Cortex of kidney (tissue), 1 donor: ENCODE measurements at places on chromosomes 2 and 18.

DNA sequence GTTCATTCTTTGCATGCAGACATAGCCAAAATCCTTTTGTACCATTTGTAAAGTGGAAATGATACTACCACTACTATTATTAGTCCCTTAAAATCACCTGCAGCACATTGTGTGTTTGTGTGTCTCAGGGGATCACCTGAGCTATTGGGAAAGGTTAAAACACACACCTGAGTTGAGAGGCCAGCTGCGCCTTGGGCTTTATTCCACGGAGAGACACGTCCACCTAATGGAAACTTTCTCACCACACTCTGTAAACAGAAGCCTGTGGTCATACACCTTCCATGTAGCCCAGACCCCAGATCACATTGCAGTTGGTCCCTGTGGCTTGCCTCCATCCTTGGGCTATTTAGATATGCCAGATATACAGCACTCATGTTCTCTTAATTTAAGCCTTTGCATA is 81.8 kb upstream of the SH3BP4 start:
- no peak for DNase-seq

- no peak for DNase-seq
Observed at GRCh38 chr18:25081001-25081400, 271.0 kb downstream of the ZNF521 start.

DNA sequence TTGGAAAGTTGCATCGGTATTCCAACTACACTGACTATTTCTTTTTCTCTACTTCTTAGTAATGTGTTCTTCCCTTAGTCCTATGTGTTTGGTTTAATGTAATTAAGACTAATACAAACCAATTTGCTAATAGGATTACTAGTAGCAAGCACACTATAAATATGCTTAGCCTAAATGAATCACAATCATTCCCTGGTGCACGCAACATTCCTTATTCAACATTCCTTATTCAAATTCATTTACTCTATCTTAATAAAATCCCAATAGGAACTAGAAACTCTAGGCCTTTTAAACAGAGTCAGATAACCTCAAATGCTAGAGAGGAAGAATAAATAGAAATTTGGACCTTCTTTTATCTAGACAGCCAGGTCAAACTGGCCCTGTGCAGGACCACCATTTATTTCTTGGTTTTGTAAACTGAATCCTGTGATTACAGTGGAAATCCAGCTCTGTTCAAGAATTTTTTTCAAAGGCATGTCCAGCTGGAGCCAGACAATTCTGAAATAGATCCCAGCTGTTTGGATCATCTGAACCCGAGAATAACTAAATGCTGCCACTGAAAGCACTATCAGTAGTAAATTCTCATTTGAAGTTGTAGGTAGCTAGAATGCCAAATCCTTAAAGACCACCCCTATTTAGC is 103.1 kb downstream of the PPP1R1C start:
- no peak for DNase-seq

GRCh38 chr2:185857691-185858090 is 119.1 kb downstream of the FSIP2 start:
- no peak for DNase-seq

DNA sequence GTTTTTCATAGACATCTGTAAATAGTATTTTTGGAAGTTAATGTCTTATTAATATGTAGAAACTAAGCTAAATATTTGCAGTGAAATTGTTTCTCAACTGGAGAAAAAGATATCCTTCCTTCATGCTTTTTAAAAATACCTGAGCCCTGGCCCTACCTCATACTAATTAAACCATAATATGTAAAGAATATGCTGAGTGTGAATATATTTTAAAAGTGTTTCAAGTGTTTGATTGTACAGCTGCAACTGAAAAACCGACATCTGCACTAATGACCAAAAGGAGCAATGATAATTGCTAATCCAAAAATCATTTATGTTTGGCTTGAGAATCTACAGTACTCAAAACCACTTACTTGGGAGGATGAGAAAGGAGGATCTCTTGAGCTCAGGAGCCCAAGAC is 156.7 kb downstream of the MBD5 start:
- DNase-seq: no peak

DNA sequence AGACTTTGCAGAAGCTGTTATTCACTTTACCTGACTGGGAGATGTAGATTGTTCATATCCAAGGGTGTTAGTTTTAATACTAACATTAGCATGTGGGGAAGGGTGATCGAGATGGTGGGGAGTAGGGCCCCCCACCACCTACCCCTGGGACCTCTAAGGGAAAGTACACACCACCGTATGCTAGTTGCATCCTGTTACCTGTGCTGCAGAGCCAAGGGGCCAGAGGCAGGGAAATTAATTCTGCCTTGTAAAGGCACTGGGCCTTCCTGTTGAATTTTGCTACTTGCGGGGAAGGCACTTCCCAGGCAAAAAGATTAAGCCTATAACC is 9.0 kb downstream of the STEAP3 start:
- no peak for DNase-seq

DNA sequence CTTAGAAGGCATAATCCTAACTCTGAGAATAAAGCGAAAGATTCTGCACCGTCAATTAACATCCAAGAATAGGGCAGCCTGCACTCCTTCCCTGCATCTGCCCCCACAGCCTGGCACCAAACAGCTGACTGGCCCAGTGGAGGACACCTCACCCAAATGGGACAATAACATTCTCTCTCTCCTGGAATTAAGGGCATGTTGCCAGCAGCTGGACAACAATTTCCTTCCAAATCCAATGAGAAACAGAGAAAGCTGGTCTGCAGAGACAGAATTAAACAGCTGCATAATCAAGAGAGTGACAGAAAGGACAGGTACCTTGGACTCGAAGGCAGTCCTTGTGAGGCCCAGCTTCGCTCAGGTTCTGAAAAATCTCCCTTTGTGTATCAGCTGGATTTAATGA is 15.0 kb downstream of the COX7A2L start:
- no peak for DNase-seq

GRCh38 chr2:184178229-184178628 is 420.1 kb upstream of the ZNF804A start:
- DNase-seq: no peak

DNA sequence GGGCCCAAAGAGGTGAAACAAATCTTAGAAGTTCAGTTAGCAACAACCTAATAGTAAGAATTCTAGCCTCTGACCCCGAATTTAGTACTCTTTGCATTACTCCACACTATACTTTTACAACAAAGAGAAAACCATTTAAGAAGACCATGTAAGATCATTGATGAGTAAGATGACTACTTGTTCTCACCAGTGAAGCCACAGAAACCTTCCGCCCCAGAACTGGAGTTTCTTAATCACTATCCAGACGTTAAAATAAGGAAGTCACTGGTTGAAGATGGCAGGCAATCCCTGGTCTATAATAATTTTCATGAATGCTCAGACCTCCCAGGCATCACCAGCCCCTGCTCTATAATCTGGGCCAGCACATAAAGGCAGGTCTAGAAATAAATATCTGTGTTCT is 95.0 kb downstream of the TMEM163 start:
- no peak for DNase-seq

DNA sequence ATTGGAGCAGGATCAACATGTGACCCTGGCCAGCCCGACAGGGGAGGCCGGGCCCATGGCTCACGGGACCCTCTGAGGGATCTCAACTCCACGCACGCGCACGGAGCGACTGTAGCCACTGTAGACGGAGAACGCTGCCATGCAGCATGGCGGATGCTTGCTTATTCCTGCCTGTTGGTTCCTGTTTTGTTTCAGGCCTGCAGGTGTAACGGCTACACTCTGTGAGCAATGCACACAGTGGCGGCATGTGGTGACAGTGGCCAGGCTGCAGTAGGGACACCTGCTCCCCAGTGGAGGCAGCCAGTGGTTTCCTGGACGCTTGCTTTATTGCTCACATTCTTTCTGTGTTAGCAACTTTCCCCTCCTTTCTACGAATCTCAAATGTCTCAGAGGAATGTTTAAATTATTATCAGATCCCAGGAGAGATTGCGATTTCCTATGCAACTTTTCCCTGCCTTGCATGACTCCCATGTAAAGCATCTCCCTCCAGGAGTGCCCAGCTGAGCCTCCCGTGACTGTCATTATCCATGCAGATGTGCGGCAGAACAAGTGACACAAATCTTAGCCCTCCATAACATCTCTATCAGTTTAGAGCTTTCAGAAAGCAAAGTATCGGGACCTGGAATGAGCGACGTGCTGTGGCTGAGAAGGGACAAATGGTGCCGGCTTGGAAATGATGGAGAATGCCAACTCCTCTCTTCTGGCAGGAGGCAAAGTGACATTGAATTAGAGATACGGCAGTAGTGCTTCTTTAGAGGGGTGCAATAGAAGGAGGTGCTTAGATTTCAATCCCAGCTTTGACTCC is 209.7 kb downstream of the ASB1 start:
- DNase-seq: no peak

DNA sequence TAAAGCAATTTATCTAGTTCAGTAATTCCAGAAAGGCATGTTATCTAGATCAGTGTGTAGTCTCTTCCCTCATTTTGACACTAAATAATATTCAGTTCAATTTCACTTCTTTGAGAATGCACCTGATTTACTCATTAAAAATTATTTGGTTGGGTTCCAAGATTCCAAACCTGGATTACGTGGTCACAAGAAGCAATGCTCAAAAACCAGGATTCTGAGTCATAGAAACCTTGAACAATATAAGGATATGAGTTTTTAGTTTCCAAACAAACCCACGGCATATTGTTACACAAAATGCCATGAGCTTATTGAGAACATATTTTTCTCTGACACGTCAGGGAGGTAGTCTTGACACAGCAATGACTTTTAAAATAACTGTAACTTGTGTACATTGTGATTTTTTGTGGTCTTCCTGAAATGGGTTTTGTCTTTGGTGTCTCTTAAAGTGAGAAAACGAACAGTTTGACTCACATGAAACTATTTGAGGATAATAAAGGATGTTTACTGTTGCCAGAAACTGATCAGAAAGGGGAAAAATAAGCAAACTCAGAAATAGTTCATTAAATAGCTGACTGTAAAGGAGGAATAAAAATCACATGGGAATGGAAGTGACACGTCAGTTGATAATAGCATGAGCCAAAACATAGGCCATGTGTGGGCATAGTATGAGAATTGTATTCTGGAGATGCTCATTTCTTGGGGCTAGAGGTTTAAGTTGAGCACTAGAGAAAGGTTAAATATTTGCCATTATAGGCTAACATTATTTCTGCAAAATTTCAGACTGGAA is 617.7 kb upstream of the CDH2 start:
- DNase-seq: no peak

GRCh38 chr2:2662847-2663356 is 331.8 kb upstream of the MYT1L start:
- DNase-seq: no peak

DNA sequence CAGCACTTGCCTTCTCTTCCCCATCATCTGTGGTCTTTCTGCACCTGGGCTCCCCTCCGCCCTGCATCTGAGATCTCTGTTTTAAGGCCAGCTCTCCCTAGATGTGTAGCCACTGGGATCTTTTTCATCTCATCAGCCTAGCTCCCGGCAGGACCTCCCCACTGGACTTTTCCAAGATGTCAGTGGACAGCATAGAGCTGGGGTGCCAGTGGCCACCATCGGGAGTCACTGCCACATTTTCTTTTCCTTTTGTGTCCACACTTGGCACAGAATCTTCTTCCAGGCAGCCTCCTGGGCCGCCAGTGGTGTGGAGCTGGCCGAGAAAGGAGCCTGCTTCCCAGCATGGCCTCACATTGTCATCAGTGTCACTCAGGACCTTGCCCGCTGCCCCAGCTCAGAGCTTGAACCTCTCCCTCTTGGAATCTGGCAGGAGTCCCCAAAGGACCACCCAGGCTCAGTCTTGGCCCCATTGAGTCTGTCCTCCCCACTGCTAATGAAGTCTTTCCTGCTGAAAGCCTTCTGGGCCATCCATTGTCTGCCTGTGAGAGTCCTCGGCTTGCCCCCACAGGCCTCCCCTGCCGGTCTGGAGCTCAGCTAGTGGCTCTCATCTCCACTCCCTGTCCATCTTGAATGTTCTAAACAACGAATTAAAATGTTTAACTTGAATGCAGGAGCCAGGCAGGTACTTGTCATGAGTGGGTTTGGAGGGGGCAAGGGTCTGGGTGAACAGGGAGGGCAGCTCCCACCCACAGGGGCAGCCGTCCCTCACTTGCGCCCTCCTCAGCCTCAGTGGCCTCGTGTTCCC is 324.4 kb downstream of the GBX2 start:
- DNase-seq: no peak

GRCh38 chr2:174012347-174013314 is 47.5 kb upstream of the SP3 start:
- DNase-seq: no peak

- no peak for DNase-seq
Observed at GRCh38 chr2:62112179-62112578, 83.7 kb upstream of the B3GNT2 start.

GRCh38 chr2:23206650-23207049 is 178.3 kb upstream of the KLHL29 start:
- DNase-seq: no peak

GRCh38 chr2:133506996-133507395 is 61.3 kb downstream of the NCKAP5 start:
- DNase-seq: no peak

GRCh38 chr2:12068796-12069538 is 322.5 kb downstream of the LPIN1 start:
- no peak for DNase-seq

- no peak for DNase-seq
Observed at GRCh38 chr2:217085543-217085942, 225.7 kb upstream of the TNP1 start.

GRCh38 chr2:138724729-138725459 is 55.3 kb downstream of the NXPH2 start:
- no peak for DNase-seq

- no peak for DNase-seq
Observed at GRCh38 chr2:74862020-74862964, 28.4 kb downstream of the HK2 start.

DNA sequence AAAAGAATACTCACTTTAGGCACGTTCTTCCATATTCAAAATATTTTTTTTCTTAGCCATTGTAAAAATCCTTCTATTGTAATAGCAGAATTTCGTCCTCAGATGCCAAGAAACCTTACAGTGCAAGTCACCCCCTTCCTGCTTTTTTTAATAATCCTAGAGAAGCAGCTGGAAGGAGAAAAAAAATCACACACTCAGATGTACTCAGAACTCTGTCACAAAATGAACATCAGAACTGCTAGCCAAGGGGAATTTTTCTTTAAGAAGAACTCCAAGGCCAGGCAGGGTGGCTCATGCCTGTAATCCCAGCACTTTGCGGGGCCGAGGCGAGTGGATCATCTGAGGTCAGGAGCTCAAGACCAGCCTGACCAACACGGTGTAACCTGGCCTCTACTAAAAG is 127.3 kb upstream of the SPATS2L start:
- no peak for DNase-seq

- no peak for DNase-seq
Observed at GRCh38 chr2:3839476-3839875, 136.1 kb downstream of the DCDC2C start.

- no peak for DNase-seq
Observed at GRCh38 chr18:61496374-61496773, 163.1 kb downstream of the CDH20 start.
